CD4-positive, CD25-positive, alpha-beta regulatory T cell (primary cell): ENCODE measurements at places on chromosomes 11 and 22. TPM values are rescaled to one million over a fixed set of nuclear protein-coding genes. Genes with fewer than 3 reads are reported as not detected.

ART1 gene
- total RNA-seq, result not detected

TMEM86A gene
- 4.8 TPM for total RNA-seq

EI24 gene
- 19.2 TPM for total RNA-seq

SLC7A4 gene
- total RNA-seq, result not detected

SCGB1D4 gene
- not detected for total RNA-seq

INPP5J gene
- total RNA-seq, result not detected

SLC5A1 gene
- total RNA-seq, result not detected

PYGM gene
- total RNA-seq, result 10.9 TPM

MYBPC3 gene
- not detected for total RNA-seq

SYTL2 gene
- total RNA-seq, result 40.0 TPM

UPB1 gene
- 3.8 TPM for total RNA-seq

MRPL17 gene
- 10.0 TPM for total RNA-seq

TMEM132A gene
- not detected for total RNA-seq

PHOX2A gene
- total RNA-seq, result not detected

- no peaks in the 10 kb centered on the region for H3K36me3 ChIP-seq
- no peaks in the 10 kb centered on the region for H3K4me1 ChIP-seq
- no peak overlapping the region for H3K4me3 ChIP-seq
- no peak overlapping the region for H3K27ac ChIP-seq
- peaks cover 8% of the 10 kb centered on the region for H3K27me3 ChIP-seq
Measured at GRCh38 chr11:17691976-17692375, 27.4 kb upstream of the MYOD1 start.

DNA sequence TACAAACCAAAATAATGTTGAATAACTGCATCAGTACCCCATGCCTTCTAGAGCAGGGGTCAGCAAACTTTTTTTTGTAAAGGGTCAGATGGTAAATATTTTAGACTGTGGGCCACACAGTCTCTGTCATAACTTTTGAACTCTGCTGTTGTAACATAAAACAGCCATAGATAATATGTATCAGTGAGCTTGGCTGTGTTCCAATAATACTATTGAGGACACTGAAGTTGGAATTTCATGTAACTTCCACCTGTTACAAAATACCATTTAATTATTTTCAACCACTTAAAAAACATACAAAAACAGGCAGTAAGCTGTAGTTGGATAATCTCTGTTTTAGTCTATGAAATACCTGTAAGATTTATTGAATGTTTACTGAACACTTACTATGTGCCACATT, 55.2 kb downstream of the PICALM start:
- no peak for DNase-seq
- peaks cover 64% of the 10 kb centered on the region for H3K36me3 ChIP-seq
- no peaks in the 10 kb centered on the region for H3K27me3 ChIP-seq
- H3K4me3 ChIP-seq, result no peak overlapping the region

GRCh38 chr11:64507832-64508375, 83.1 kb upstream of the SLC22A12 start:
- no peaks in the 10 kb centered on the region for H3K4me1 ChIP-seq
- H3K4me3 ChIP-seq, result no peak overlapping the region
- no peak for DNase-seq

GRCh38 chr22:41570221-41570620, 9.4 kb downstream of the CSDC2 start:
- no peaks in the 10 kb centered on the region for H3K27me3 ChIP-seq
- no peaks in the 10 kb centered on the region for H3K4me1 ChIP-seq
- no peak for DNase-seq
- no peak overlapping the region for H3K4me3 ChIP-seq
- no peaks in the 10 kb centered on the region for H3K36me3 ChIP-seq

DNA sequence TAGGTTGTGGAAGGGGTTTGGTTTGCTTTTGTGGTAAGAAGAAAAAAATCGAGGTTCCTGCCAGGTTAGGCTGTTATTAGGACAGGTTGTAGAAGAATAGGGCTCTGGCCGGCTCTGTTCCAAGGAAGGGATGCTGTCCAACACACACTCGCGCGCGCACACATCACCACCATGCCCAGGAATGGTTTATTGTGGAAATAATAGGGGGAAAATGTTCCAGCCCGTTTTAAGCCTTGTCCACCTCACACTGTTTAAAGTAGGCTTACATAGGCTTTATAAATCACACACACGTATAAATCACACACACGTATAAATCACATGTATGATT, 1.2 kb upstream of the ARHGAP20 start:
- no peaks in the 10 kb centered on the region for H3K36me3 ChIP-seq
- no peak overlapping the region for H3K27ac ChIP-seq
- peaks cover 51% of the 10 kb centered on the region for H3K27me3 ChIP-seq
- peaks cover 19% of the 10 kb centered on the region for H3K4me1 ChIP-seq
- DNase-seq, result no peak

GRCh38 chr11:2465202-2466068, 20.6 kb downstream of the KCNQ1 start:
- DNase-seq, result no peak
- H3K36me3 ChIP-seq, result no peaks in the 10 kb centered on the region
- peaks cover 29% of the 10 kb centered on the region for H3K4me1 ChIP-seq

GRCh38 chr11:47156333-47156732, 20.3 kb downstream of the ARFGAP2 start:
- no peaks in the 10 kb centered on the region for H3K36me3 ChIP-seq
- H3K27ac ChIP-seq, result no peak overlapping the region
- DNase-seq, result no peak
- no peaks in the 10 kb centered on the region for H3K27me3 ChIP-seq
- no peak overlapping the region for H3K4me3 ChIP-seq

- no peaks in the 10 kb centered on the region for H3K36me3 ChIP-seq
- H3K27ac ChIP-seq, result no peak overlapping the region
- DNase-seq, result no peak
- peaks cover 2% of the 10 kb centered on the region for H3K27me3 ChIP-seq
- no peaks in the 10 kb centered on the region for H3K4me1 ChIP-seq
- H3K4me3 ChIP-seq, result no peak overlapping the region
Measured at GRCh38 chr11:76700177-76701100, 29.9 kb upstream of the LRRC32 start.

- no peaks in the 10 kb centered on the region for H3K36me3 ChIP-seq
- no peak for DNase-seq
- H3K27me3 ChIP-seq, result no peaks in the 10 kb centered on the region
- no peaks in the 10 kb centered on the region for H3K4me1 ChIP-seq
- no peak overlapping the region for H3K27ac ChIP-seq
Measured at GRCh38 chr11:66782726-66783125, 53.7 kb upstream of the SPTBN2 start.

- peaks cover 27% of the 10 kb centered on the region for H3K36me3 ChIP-seq
- peak overlapping the region; percentile 91 for H3K27ac ChIP-seq
- H3K4me1 ChIP-seq, result peaks cover 100% of the 10 kb centered on the region
- no peaks in the 10 kb centered on the region for H3K27me3 ChIP-seq
- DNase-seq, result no peak
Measured at GRCh38 chr11:64861227-64861975, 16.9 kb upstream of the CDC42BPG start.

- no peak overlapping the region for H3K4me3 ChIP-seq
- no peaks in the 10 kb centered on the region for H3K36me3 ChIP-seq
- no peaks in the 10 kb centered on the region for H3K27me3 ChIP-seq
- H3K4me1 ChIP-seq, result no peaks in the 10 kb centered on the region
Measured at GRCh38 chr11:131944736-131945135, 574.3 kb downstream of the NTM start.

GRCh38 chr11:68659158-68659921, 25.0 kb upstream of the GAL start:
- H3K27ac ChIP-seq, result no peak overlapping the region
- H3K27me3 ChIP-seq, result no peaks in the 10 kb centered on the region
- no peak for DNase-seq
- H3K36me3 ChIP-seq, result no peaks in the 10 kb centered on the region
- H3K4me1 ChIP-seq, result no peaks in the 10 kb centered on the region
- no peak overlapping the region for H3K4me3 ChIP-seq

- H3K4me3 ChIP-seq, result no peak overlapping the region
- H3K27me3 ChIP-seq, result peaks cover 5% of the 10 kb centered on the region
- H3K4me1 ChIP-seq, result no peaks in the 10 kb centered on the region
- DNase-seq, result no peak
- H3K27ac ChIP-seq, result no peak overlapping the region
- no peaks in the 10 kb centered on the region for H3K36me3 ChIP-seq
Measured at GRCh38 chr22:19678949-19679521, 35.3 kb upstream of the SEPTIN5 start.

GRCh38 chr11:46222490-46223251, 54.8 kb upstream of the CREB3L1 start:
- no peak overlapping the region for H3K4me3 ChIP-seq
- H3K4me1 ChIP-seq, result no peaks in the 10 kb centered on the region
- peaks cover 9% of the 10 kb centered on the region for H3K27me3 ChIP-seq
- H3K27ac ChIP-seq, result no peak overlapping the region

DNA sequence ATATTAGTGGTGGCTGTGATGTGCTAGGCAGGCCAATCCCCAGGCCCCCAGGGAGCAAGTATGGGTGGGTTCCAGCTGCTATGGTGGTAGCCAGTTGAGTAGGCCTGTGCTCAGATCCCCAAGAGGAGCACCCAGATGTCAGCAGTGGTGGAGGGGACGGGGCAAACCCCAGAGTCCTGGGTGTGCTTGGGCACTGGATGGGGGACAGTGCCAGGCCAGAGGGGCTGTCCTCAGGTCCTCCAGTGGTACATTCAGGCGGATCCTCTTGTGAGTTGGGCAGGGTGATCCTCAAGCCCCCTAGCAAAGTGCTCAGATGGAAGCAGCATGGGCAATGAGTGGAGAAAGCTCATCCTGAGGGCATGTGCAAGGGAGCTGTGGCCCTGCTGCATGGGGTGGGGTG, 26.0 kb downstream of the CFAP300 start:
- H3K36me3 ChIP-seq, result no peaks in the 10 kb centered on the region
- no peaks in the 10 kb centered on the region for H3K4me1 ChIP-seq
- H3K27ac ChIP-seq, result no peak overlapping the region
- H3K27me3 ChIP-seq, result no peaks in the 10 kb centered on the region
- no peak overlapping the region for H3K4me3 ChIP-seq

- H3K4me3 ChIP-seq, result no peak overlapping the region
- H3K4me1 ChIP-seq, result no peaks in the 10 kb centered on the region
- H3K36me3 ChIP-seq, result no peaks in the 10 kb centered on the region
- no peak overlapping the region for H3K27ac ChIP-seq
- H3K27me3 ChIP-seq, result no peaks in the 10 kb centered on the region
Measured at GRCh38 chr11:64571410-64572091, 19.5 kb upstream of the SLC22A12 start.

- H3K4me3 ChIP-seq, result no peak overlapping the region
- peaks cover 8% of the 10 kb centered on the region for H3K4me1 ChIP-seq
- no peak for DNase-seq
- no peak overlapping the region for H3K27ac ChIP-seq
- no peaks in the 10 kb centered on the region for H3K36me3 ChIP-seq
Measured at GRCh38 chr22:21055880-21056319, 10.2 kb downstream of the LRRC74B start.

- peaks cover 4% of the 10 kb centered on the region for H3K27me3 ChIP-seq
- no peaks in the 10 kb centered on the region for H3K4me1 ChIP-seq
- H3K4me3 ChIP-seq, result no peak overlapping the region
- H3K27ac ChIP-seq, result no peak overlapping the region
- no peak for DNase-seq
Measured at GRCh38 chr11:11611381-11611780, 10.4 kb downstream of the GALNT18 start.

DNA sequence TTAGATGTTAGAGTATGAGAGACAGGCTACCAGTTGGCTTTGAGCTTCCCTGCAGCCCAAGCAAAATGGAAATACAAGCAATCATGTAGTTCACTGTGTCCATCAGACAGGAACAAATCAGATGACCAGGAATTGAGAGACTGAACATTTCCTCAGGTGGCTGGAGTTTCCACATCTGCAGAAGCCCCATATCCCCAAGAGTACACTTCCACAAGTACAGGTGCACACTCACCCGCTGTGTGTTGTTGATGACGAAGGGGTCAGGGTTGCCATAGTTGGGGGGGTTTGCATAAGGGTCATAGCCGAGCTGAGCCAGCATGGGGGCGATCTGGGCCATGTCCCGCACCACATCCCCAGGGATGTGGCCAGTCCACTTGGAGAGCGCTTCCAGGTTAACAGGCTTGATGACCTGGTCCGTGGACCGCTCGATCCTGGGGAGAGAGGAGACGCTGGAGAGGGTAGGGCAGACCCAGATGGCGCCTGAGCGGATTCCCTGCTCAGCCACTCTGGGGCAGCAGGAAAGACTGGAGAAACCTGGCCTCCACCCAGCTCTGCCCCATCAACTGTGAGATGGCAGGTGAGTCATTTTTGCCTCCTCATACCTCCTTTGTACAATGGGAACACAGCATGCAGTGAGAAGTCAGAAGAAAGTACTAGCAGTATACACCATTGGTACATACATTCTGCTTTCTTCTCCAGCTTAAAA, 23.9 kb upstream of the TFIP11 start:
- no peak overlapping the region for H3K27ac ChIP-seq
- H3K4me3 ChIP-seq, result no peak overlapping the region
- H3K4me1 ChIP-seq, result peaks cover 2% of the 10 kb centered on the region
